ENCODE measurements at places on chromosomes 1 and 21.
A peak's percentile ranks its signal among the peaks of the same experiment; 100 is the strongest.

DNA sequence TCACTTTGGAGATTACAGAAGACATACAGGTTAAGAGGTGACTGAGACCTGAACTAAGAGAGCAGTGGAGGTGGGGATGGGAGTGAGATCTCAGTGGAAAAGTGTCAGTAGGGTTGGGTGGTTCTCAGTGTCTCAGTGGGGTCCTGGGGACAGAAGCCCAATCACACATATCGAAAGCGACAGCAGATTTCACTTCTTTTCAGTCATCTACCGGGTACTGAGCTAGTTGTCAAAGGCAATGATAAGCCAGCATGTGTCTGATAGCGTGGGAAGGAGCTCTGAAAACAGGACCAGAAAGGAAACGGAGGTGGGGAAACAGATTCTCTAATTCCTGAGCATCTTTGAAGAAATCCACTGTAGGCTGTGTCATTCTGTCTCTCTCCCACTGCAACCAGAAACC is 59.5 kb downstream of the RHOU start:
- DNase-seq, result peak; percentile 72

GRCh38 chr21:25036775-25037174 is 570.5 kb downstream of the MRPL39 start:
- DNase-seq, result no peak

GRCh38 chr1:28437924-28438699 is 67.7 kb upstream of the RCC1 start:
- no peak for DNase-seq

- DNase-seq, result no peak
Measured at GRCh38 chr1:98904684-98905083, 100.0 kb downstream of the PLPPR5 start.

DNA sequence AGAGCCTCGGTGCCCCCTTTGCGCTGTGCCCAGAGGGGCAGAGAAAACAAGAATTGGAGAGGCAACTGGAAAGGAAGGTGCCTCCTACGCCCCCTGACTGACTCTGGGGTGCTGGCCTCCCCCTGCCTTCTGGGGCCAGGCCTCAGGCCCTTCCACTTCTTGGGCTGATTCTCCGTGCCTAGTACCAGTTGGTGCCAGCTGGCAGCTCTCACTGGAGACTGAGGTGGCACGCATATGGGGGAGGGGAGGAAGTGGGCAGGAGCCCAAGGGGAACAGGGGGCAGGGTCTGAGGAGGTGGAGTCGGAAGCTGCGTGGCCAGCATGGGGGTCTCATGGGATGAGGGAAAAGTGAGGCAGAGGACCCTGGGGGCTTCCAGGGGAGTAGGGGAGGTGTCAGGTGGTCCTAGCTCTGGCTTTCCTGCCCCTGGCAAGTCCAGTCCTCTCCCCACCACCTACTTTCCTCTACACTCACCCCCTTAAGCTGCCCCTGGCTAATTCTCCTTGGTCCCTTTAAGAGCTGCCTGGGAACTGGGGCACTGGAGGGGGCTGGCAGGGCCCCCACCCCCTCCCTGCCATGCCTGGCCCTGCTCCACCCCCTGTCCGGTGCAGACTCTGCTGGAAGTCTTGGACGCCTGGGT is 6.5 kb upstream of the SEMA4A start:
- no peak for DNase-seq

DNA sequence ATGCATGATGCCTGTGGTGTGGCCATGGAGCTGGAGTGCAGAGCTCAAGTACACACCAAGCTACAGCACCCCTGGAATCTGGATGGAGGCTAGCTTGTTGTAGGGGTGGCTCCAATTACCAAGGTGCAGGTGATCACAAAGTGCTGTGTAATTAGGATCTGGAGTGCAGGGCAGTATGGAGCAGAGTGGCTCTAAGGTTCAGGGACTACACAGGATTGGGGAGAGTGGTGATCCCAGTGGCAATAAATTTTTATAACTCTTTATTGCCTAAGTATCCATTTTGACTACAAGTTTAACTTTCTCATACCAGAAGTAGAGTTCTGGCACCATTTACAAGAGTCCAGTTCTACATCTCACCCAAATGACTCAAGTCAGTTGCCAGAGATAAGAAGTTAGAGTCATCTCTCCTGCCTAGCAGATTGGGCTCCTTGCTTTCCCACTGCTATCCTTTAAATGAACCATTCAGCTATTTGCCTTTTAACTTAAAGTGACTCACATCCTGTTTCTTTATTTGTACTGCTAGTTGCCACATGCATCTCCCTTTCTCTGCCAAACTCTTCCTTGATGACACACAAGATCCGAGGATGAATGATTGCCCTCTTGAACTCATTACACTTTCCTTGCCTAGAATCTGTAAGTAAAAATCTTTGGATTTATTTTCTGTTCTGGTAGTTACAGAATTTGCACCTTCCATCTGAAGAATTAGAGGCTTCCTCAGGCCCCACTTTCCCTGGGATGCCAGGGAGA is 427.2 kb downstream of the KCNT2 start:
- DNase-seq, result no peak

All from activated effector memory CD4-positive, alpha-beta T cell treated with anti-CD3 and anti-CD28 coated beads, Interleukin-2, amount 50 U/mL, for 16 hours (primary cell).